A549 treated with RU486 at 1 μM for 4 hours (cell line): ENCODE measurements at places on chromosomes 4 and X. TPM values are rescaled to one million over a fixed set of nuclear protein-coding genes. Genes with fewer than 3 reads are reported as not detected.

Gene AKAP4
- total RNA-seq = not detected in 5 replicates

Gene SFRP2
- total RNA-seq = not detected in 5 replicates

Gene RIPPLY1
- total RNA-seq = 0.10 to 0.30 TPM (median 0.19 TPM) in 3 of 5 replicates, not detected in the others

Gene SPANXA2
- total RNA-seq = 0.22 TPM in 1 of 5 replicates, not detected in the others

Gene CABS1
- total RNA-seq = not detected in 5 replicates

Gene HMX1
- total RNA-seq = 0.14 to 0.17 TPM (median 0.16 TPM) in 4 of 5 replicates, not detected in the other
